ENCODE measurements at places on chromosomes 3 and 15.

- peak; percentile 54 for DNase-seq
These were observed 25.0 kb downstream of the CRYGS start for GRCh38 chr3:186519021-186519658.

GRCh38 chr15:72685925-72686794, at the start of the genes BBS4 and HIGD2B:
BBS4 (plus strand) TSS chr15:72686207; CDS start chr15:72686228, 21 bp downstream.
HIGD2B (minus strand) TSS chr15:72686182; CDS start chr15:72676374, 9,808 bp downstream.
- DNase-seq: peak; percentile 89

- no peak for DNase-seq
These were observed 613.8 kb downstream of the DIPK2A start for GRCh38 chr3:144585408-144585807.

- no peak for DNase-seq
These were observed 39.3 kb downstream of the PLD1 start for GRCh38 chr3:171770689-171771620.

GRCh38 chr3:54582424-54582823, 345.4 kb downstream of the LRTM1 start:
- DNase-seq: no peak

GRCh38 chr3:2024713-2025112, 74.0 kb upstream of the CNTN4 start:
- DNase-seq: no peak

DNA sequence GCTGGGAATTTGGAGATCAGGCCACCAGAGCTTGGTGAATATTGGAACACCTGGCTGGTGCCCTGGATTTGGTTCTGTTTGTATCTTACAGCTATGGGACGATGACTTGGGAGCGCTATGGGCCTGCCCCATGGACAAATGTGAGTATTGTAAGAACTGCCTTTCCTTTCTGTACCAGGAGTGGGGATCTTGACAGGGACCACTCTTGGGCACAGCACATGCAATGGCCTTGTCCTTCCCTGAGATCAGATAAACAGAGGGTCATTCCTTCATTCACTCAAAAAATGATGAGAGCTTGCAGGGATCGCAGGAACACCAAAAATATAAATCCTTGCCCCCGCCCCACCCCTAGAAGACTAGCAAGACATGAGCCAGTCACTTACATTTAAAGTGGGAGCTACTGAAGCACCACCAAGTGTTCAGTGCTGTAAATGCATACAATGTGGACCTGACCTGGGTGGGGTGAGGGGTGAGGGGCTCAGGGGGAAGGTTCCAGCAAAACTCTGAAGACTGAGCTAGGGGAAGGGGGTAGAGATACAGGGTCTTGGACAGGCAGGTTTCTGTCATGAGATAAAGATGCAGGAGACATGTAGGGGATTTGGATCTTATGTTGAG, 2.7 kb upstream of the CRELD1 start:
- no peak for DNase-seq

DNA sequence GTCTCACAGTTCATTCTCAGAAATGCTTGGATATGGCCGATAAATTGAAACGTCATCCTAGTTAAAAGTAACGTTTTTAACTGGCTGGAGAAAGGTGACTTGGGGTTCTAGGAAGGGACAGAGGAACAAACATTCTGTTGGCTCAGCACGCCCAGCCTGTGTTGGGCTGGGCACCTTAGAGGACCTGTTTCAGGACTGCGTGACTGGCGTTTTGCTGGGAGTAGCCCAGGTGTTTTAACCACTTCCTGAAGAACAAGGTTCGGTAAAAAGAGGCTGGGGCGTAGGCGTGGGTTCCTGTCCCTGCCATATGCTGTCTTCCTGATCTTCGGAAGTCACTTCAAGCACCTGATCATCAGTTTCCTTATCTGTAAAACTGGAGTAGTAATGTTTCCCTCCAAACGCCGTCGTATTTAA, 1.1 kb upstream of the TLNRD1 start:
- peak; percentile 53 for DNase-seq

DNA sequence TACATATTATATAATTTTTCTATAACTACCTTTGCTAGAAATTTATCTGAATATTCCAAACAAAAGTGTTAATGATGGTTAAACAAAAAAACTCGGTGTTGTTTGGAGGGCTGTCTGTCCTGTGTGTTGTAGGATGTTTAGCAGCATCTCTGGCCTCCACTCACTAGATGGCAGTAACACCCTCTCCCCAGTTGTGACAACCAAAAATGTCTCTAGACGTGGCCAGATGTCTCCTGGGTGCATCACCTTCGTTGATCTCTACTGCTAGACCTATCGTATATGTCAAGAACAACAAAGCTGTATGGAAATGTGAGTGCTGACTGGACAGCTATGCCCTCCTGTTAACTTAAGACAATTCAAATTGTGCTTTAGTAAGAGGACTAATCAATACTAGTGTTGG, 14.1 kb downstream of the ANKRD34C start:
- no peak for DNase-seq

DNA sequence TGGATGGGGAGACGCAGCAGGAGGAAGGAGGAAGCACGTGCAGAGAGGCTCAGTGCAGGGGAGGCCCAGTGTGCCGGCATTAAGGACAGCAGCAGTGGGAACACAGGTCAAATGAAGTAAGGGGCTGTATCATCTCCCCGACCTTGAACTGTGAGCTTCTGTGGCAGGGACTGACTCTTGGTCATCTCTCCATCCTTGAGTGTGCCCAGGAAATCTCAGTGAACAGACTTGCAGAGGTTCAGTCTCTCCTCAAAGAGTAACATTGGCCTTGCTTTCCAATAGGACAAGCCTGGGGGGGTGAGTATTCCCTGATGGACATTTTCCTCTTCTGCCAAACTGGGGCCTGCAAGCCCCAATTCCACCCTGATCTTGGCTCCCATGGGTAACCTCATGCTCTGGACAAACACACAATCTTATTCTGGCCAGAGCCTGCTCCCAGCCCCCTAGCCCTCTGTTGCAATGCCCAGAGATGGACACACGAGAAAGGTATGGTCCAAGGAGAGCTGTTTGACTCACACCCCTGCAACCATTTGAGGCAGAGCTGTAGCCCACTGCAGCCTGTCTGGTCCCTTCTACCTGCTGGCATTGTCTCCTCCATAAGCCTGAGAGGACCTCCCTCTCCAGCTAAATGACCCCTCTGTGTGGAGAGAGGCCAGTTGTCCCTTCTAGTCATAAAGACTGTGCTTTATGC, 50.9 kb downstream of the TLE3 start:
- no peak for DNase-seq

DNA sequence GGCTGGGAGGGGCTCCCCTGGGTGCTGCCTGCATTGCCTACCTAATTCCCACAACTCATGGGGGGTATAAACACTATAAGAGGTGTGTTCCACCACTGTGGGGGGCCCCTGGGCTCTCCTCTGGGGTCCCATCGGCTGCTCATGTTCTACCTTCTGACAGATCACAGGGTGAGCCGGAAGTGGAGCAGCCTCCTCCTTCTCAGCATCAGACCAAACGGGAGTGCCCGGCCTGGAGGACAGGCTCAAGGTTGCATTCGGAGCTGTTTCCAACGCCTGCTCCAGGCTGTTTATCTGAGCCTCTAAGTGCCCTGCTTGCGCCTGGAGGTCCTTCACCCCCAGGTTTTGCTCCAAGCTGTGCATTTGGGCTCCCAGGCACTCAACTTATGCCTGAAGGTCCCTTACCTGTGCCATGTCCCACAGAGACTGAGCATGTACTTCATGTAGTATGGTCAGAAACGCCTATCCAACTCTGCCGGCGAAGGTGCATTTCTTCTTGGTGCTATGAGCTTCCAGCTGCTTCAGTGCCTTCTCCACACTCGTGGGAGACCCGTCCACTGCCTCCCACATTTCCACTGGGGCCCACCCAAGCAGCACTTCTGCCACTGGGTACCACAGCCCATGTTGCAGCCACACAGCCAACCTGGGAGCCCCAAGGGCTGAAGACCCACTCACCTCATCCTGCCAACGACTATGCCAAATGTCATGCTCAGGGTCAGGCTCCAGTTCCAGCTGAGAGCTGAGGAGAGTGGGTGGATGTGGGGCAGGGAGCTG, 232.1 kb downstream of the IGSF11 start:
- DNase-seq: no peak

DNA sequence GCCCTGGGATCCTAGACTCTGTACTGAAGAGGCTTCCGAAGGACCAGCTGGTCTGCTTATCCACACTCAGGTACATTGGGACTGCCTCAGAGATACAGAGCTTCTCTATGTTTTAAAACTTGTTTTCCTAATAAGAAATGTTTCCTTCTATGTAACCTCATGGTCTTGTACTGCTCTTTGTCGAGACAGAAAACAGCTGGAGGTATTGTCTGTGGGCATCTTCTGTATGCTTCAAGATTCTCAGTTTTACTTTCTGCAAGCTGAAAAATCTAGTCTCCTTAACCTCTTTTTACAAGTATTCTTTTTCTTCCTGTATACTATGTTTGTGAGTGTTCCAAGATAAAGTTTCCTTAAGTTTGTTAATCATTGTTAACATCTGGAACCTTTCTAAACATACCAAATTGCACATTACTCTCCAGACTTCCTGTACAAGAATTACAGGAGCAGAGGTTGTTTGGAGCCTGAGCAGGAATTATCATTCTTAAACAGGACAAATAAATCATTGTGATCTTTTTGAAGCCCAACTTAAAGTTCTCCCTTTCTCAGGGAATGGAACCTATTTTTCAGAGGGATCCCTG, 358.3 kb upstream of the CFAP20DC start:
- no peak for DNase-seq

DNA sequence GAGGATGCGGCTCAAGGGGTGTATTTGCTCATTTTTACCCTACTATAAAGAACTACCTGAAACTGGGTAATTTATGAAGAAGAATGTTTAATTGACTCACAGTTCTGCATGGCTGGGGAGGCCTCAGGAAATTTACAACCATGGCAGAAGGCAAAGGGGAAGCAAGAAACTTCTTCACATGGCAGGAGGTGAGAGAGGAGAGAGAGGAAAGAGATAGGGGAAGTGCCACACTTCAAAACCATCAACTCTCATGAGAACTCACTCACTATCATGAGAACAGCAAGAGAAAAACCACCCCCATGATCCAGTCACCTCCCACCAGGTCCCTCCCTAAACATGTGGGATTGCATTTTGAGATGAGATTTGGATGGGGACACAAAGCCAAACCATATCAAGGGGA, 192.7 kb downstream of the DIPK2A start:
- DNase-seq: no peak

- DNase-seq: no peak
These were observed 9.9 kb downstream of the SEMA4B start for GRCh38 chr15:90211009-90211408.

DNA sequence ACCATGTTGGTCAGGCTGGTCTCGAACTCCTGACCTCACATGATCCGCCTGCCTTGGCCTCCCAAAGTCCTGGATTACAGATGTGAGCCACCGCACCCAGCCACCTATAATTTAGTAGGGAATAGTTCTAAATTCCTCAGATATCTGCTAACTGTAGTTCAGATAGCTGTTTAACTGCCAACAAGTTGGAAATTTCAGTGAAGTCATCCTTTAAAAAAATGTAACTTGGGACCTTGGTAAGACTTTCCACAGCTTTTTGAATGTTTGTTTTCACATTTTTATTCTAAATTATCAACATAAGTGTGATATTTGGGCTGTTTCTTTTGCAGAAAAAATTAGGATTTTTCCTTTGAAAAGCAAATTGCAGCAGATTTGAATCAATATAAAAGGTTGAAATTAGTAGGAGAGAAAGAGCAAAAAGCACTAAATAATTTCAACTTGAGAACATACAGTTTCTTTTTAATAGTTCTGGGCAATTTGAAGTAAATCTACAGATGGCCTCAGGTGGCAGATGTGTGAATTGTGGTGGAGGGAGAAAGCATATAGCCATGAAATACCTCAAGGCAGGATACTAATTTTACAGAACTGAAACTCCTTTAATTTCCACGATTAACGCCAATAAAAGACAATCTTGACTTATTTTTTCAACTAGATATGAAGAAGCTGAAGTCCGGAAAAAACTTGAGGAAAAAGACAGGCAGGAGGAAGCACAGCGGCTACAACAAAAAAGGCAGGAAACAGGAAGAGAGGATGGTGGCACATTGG, 34.3 kb downstream of the USP8 start:
- DNase-seq: no peak
